ENCODE measurements at places on chromosomes 4 and X.

DNA sequence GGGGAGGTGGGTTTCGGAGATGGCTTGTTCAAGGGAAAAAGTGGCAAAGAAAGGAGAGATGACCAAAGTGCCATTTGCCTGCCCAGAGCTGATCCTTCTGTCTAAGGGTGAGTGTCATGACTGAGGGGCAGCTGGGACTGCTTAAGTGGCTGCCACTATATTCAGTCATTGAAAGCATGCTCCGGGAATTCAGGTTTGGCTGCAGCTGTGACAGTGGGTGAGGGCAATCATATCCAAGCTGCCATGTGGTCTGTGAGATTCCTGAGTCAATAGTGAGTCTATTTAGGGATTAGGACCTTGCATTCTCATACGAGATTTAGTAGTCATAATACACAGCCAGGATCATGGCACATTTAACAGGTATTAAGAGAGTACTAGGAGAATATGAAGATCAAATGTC lies 138.8 kb upstream of the BANK1 start:
- DNase-seq, result no peak

DNA sequence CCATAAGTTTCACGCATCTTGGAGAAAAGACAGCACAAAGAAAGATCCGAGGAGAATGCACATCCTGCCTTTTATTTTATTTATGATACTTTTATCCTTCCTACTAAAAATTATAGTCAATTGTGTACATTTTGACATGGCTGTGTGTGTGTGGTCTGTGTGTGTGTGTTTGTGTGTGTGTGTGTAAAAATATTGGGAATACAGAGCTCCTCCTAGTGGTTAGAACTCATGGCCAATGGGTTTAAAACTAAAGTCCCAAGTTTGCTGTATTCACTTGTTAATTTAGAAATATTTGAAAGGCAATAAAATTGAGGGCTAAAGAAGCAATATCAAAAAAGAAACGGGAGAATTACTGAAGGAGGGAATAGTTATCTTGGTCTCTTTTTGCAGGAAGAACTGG lies 47.5 kb downstream of the NKX6-1 start:
- no peak for DNase-seq

DNA sequence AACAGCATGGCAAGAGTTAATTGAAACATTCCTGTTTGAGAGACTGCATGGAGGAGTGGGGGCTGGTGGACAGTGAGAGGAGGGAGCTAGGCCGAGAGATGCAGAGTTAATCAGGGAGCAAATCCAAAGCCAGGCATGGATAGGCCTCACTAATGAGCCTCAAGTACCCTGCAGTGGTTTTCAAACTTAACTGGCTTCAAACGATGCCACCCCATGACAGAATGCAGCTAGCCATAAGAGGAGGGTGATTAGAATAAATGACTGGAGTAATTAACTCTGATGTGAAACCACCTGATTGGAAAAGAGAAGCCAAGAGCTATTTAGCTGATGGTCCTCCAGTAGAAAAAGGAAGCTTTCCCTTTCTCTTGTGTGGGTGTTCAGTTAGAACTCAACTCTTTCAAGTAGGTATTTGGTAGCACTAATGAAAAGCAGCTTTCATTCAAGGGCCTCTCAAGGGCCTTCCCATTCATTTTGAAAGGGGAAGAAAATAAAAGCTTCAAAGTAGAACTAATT lies 215.4 kb upstream of the MAB21L2 start:
- DNase-seq, result no peak

- DNase-seq, result no peak
Observed at GRCh38 chr4:137249112-137249511, 283.2 kb downstream of the PCDH18 start.

DNA sequence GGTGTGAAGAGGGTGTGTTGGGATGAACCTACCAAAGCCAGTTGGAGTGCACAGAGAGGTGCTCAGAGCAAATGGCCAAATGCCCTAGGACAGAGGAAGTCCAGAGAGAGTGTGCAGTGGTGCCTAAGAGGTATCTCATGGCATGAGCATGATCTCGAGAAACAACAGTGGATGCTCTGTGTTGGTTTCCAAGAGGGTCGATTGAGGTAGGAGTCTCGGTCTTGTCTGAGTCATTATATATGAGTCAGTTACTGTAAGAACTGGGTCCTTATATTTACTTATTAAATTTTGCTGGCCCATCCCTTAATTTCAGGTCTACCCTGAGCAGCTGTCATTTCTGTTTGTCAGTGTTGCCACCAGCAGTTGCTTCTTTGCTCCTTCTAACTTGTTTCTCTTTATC lies 86.6 kb upstream of the TMEM150C start:
- peak; percentile 18 for DNase-seq

DNA sequence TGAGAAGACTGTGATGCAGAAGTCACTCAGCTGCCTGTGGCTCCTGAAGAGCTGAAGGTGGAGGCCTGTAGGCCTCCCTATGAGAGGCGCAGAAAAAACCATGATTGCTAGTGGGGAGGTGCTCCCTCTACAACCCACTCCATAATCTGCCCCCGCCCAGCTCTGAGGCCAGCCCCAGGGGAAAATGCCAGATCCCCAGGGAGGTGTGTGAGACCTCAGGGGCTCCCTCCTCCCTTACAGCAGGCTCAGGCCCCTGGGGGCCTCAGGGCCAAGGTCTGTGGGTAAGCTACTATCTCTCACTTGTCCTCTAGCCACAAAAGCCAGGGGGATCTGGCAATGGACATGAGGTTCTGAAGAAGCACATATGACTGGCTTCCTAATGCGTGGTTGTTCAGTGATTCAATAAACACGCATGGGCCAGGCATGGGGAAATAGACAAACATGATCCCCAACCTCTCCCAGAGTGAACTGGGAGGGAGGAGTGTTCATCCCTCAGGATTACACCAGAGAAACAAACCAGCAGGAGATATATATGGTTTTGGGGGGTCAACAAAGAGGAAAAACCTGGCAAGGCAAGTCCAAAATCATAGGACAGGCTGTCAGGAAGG lies 51.0 kb upstream of the MTM1 start:
- no peak for DNase-seq

DNA sequence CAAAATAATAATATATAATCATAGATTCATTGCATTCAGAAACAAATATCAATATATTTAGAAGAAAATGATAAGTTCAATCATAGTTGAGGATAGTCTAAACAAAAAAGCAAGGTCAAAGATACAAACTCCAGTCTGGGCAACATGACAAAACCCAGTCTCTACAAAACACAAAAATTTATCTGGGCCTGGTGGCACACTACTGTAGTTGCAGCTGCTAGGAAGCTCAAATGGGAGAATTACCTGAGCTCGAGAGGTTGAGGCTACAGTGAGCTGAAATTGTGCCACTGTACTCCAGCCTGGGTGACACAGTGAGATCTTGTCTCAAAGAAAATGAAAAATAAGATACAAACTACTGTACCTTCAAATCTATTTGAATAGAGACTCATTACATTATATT lies 52.7 kb upstream of the ANXA10 start:
- DNase-seq, result no peak

Measured in Caki2 (cell line).